ENCODE measurements at places on chromosomes 1 and 21.

DNA sequence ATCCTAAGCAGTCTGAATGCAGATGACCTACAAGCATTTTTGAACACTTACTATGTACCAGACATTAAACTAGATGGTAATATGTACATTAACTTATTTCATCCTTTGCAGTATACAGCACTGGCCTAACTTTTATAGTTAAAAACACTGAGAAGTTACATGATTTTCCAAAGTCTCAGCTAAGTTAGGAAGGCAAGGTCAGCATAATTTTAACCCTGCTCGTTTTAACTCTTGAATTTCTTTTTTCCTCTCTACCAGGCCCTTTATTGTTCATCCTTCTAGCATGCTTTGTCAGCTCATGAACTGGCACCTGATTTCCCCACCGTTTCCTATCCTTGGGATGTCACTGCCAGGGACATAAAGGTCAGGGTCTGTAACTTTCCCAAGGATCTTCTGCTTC lies 76.9 kb upstream of the ZC3H11B start:
- no peak for DNase-seq

DNA sequence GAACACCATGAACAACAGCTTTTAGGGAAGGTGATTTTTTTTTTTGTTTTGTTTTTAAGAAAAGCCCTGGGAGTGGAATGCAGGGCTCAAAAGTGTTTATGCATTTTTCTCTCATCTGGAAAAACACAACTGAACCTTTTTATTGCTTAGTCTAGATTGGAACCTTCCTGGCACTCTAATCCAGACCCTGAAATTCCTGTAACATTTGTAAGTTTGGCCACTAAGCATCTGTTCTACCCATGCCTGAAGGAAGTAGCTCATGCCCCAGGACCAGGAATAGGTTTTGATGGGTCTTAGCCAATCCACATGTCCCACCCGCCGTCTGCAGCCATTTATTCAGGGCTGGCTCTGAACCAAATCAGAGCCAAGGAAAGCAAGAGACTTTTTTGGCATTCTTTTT lies 39.7 kb upstream of the SLC2A1 start:
- no peak for DNase-seq

- no peak for DNase-seq
Observed at GRCh38 chr1:61569303-61569621, 155.7 kb downstream of the TM2D1 start.

- no peak for DNase-seq
Observed at GRCh38 chr1:86971778-86972177, 57.3 kb downstream of the HS2ST1 start.

GRCh38 chr1:59554011-59554663 lies 257.2 kb downstream of the FGGY start:
- no peak for DNase-seq

DNA sequence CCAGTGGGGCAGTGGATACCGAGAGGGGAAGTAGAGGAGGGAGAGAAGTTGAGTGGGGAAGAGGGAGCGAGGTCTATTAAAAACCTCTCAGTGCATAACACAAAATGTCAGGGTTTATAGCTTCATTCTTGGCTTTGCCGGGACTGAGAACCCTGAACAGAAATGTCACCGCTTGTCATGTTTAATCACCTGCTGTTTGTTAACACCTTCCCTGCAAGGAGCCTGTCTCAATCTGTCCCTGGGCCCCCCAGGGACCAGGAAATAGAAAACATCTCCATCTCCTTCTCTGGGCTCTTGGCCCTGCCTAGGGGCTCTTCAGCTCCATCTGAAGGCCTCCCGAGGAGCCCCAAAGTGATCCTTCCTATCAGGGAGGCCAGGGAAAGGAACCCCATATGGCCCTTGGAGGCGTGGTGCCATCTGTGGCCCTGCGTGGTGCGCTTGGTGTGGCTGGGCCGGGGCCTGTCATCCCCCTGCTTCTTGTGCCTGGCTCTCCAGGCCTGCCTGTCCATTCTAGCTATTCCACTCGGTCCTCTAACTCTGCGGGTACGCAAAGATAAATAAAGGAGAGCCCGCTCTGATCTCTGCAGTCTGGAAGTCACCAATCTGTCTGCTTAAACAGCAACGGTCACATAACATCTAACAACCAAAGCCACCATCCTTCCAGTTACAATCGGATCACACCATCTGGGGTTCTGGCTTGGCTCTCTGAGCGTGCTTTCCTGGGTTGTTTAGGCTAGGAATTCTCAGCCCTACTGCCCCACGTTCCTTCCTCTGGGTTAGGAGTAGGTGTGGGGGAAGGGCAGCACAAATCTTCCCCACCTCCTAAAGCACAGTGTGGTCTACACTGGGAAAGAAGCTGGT lies 113.8 kb downstream of the CASZ1 start:
- DNase-seq, result no peak

GRCh38 chr1:54950369-54951163 lies 29.9 kb upstream of the TMEM61 start:
- peak; percentile 67 for DNase-seq

DNA sequence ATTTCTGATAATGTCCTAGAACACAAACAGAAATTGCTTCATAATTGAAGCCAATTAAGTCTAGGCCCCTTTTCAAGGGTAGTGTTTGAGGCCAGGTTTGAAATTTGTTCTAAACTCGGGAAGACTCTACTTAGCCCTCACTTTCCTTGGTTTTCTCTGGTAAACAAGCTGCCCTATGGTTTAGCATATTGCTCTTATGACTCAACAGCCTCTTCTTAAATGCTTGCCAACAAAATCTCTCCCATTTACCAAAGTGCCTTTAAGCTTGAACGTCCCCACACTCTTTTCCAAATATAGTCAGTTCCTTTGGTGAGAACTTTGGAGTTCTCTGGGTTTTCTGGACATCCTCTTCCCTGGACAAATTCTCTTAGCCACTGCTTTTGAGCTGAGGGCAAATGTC lies 5.8 kb upstream of the LCE6A start:
- DNase-seq, result no peak

GRCh38 chr1:160647329-160647720 lies 481 bp upstream of the SLAMF1 start:
- no peak for DNase-seq

DNA sequence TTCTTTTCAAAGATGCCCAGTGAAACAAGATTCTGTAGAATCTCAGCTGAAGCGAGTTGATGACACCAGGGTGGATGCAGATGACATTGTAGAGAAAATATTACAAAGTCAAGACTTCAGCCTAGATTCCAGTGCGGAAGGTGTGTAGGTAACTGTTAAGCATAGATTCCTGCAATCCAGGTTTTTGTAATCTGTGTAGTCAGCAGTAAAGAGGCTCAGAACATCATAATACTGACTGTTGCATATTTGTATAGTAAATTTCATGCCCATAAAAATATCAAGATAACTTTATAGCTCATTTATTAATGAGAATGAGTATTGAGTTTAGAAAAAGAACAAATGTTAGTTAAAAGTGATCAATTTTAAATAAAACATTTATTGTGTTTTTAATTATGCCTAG lies 32.2 kb downstream of the HENMT1 start:
- no peak for DNase-seq

DNA sequence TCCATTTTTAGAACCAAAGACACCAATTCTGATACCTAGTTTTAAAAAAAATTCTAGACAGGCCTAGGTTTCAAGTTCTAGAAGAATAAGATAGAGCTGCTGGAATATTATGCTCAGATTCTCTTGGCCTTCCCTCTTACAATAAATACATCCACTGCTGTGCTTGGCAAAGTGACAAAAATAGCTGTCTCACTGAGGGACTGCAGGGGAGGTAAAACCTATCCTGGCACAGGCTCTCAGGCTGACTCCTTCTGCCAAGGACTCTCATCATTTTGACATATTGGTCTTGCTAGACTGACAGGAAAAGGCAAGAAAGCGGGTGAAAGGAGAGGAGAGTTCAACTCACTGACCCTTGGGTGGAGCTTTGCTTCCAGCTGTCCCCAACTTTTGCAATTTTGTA lies 197.0 kb upstream of the LHX8 start:
- DNase-seq, result no peak

DNA sequence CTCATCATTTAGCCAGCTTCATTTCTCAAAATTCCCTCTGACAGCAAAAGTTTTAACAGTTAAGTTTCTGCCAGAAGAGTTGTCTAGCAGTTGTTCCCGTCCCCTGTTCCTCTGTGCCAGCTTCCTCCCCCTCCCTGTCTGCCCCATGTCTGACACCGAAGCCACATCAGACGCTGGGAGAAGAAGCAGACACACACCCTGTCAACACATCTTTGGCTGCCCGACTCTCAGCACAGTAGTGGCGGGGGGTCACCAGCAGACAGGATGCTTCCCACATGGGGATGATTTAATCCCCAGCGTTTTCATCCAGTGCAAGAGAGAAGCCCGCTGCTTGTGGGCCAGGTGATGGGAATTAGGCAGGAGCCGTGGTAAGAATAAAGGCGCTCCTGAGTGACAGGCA lies 379.4 kb upstream of the RUNX1 start:
- peak; percentile 40 for DNase-seq

DNA sequence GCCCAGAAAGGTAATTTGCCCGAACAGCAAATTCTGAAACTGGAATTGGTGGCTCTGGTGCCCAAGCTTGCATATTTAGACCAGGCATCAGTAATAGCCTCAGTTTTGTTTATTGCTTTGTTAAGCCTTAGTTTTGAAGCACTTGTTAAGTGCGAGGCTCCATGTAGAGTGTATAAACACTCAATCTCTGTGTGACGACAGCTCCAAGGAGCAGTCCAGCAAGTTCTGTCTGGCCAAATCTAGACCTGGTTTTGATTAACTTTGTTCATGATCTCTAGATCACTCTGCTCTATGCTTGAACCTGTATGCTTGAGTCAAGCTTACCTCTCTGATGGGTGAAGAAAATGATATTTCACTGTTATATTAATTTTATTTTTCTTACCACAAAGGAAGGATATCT lies 37.4 kb downstream of the DOP1B start:
- no peak for DNase-seq

GRCh38 chr1:59139396-59139795 lies 157.5 kb upstream of the FGGY start:
- peak; percentile 88 for DNase-seq

DNA sequence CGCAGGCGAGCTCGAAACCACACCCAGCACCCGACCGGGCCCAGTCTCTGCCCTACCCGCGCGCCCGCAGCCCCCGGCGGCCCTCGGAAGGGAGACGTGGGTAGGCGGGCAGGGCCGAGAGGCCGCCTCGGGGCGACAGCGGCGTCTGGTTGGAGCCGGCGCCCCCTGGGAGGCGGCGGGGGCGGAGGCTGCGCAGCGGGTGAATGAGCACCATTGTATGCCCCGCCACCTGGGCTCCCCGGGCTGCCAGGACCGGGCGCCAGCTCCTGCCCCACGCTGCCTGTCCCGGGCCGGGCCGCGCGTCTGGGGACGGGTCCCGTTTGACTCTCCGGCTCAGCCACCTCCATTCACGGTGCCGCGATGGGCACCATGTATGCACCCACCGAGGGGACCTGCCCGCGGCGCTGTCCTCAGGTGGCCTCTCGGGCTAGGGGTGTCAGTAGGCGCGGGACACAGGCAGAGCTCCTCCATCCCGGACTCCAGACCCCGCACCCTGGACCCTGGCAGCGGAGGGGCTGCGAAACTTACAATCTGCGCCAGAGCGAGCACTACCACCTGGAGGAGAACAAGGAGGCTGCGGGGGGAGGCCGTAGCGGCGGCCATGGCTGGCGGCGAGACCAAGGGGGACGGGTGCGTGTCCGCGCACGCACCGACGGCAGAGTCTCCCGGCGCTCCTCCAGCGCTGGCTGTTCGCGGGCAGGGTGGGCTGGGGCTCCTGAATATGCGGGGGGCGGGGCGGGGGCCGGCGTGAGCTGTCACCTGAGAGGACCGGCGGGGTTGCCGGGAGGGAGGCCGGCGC lies at the start of gene COL9A2:
TSS of gene COL9A2 (minus strand) at position 692 of the 799 bp plus-strand sequence. CDS start at position 603, 89 bp downstream.
- peak; percentile 71 for DNase-seq

- no peak for DNase-seq
Observed at GRCh38 chr1:181092056-181092455, 3.6 kb downstream of the IER5 start.

GRCh38 chr1:116674751-116675150 lies 7.2 kb upstream of the IGSF3 start:
- no peak for DNase-seq

- DNase-seq, result no peak
Observed at GRCh38 chr1:237672748-237673147, 218.0 kb downstream of the ZP4 start.

- DNase-seq, result no peak
Observed at GRCh38 chr1:203467550-203467921, 8.1 kb upstream of the PRELP start.

DNA sequence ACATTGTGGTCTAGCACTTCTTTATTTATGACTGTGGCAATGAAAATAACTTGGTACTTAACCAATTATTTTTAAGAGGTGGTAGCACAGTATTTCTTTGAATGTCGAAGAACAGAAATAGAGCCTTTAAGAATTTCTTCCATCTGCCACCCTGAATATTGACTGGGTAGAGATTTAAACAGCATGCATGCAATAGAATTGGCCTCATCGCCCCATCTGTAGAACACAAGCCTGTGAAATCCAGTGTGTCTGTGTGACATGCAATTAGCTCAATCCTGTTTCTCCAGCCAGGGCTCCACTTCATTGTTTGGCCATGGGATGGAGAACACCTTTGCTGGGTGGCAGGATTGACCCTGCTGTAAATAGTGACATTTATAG lies 17.1 kb upstream of the KLHDC8A start:
- no peak for DNase-seq

GRCh38 chr1:168512864-168513595 lies 30.8 kb downstream of the XCL2 start:
- no peak for DNase-seq

DNA sequence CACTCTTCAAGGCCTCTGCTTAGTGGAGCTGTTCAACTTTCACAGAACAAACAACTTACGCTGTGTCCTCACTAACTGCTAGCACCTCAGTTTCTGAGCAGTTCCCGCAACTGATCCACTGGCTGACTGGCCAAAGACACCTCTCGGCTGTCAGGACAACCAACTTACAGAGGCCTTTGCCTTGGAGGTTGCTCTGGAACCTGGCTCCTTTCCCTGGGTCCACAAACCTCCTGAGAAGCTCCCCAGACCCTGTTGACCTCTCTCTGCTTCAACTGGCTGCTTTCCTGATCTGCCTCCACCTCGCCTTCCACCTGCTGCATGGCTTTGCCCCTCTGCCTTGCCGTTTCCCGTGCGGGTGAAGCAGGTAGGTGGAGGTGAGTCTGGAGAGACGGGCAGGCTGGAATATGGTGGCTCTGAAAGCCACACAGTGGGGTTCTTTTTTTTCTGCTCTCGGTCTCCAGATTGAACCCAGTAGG lies 13.0 kb downstream of the BTBD19 start:
- DNase-seq, result no peak

DNA sequence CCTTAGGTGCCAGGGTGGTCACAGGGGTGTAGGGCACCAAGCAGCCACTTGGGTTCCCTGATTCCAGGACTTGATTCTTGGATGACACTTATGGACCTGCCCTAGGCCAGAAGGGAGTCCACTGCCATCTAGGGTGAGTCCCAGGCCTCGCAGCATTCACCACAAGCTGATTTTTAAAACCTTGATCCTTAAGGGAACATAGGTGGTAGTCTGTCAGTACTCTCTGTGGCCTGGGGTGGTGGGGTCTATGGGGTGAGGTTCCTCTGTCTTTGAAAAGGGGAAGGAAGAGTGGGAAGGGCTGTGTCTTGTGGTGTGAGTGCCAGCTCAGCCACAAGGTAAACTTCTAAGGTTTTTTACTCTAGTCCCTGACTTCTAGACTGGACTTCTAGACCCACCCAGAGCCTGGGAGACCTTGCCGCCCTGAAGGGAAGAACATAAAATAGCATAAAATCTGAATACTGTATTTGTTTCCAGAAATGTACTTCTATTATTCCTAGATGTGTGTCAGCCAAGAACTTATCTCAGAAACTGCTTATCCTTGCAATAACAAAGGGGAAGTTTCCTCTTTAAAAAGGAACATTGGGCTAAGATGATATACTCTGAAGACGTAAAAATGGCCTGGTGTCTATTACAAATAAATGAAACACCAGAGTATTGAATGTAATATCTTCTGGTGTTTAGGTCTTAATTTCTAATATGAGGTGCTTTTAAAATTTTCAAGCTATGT lies 757.3 kb downstream of the LTN1 start:
- DNase-seq, result no peak
